Stimulated activated CD4-positive, alpha-beta T cell treated with anti-CD3 and anti-CD28 coated beads, Interleukin-15, amount 100 ng/mL, for 48 hours (primary cell): ENCODE measurements at places on chromosomes 7 and 10.

- DNase-seq, result no peak
These were observed 132.1 kb downstream of the KLF6 start for GRCh38 chr10:3652886-3653285.

GRCh38 chr7:52555805-52556204, 479.6 kb upstream of the POM121L12 start:
- DNase-seq, result no peak

- no peak for DNase-seq
These were observed 545.3 kb downstream of the LRMDA start for GRCh38 chr10:75976681-75977080.

DNA sequence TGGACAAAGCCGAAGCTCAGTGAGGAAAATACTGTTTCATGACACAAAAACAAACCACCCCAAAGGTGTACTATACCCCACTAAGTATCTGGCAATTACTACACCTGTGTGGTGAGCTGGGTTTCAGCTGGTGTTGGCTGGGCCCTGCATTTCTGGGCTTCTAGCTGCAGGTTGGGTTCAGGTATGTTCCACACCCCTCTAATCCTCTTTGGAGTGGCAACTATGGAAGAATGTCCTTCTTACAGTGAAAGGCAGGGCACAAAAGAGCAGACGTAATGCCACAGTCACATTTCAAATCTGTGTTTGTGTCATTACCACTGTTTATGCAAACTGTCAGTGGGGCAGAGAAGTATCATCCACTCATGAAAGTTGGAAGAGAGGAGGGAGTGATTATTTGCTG, 201.5 kb upstream of the FZD1 start:
- no peak for DNase-seq

GRCh38 chr7:106737202-106737562, 76.2 kb upstream of the CCDC71L start:
- no peak for DNase-seq

DNA sequence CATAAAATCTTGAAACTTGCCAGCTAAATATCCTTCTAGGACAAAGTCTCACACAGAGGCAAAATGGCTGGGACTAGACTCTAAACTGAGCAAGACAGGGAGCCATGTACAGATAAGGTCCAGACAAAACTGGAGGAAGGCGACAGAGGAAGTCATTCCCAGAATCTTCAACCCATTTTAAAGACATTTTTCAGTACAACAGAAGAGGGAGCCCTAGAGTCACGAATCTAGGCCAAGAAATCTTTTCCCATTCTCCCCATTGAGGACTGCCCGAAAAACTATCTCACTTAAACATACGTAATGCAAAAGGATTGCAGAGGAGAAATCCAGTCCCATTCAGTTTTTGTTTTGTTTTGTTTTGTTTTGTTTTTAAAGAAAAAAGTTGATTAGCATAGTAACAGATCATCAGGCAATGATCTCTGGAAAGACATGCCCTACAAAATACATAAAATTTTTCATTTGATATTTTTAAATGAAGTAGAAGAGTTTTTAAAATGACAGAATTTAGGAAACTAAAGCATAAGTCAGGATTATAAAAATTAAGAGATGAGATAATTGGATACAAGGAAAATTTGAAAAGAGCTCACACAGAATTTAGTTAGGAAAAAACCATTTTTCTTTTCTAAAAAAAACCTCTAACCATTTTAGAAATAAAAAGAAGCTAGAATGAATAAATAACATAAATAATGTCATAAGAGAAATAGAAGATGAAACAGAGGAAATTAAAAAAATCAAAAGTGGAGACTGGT, 16.9 kb upstream of the PRF1 start:
- DNase-seq, result no peak

- no peak for DNase-seq
These were observed 10.2 kb downstream of the EN2 start for GRCh38 chr7:155467846-155468784.

GRCh38 chr10:120075349-120075748, 182.8 kb downstream of the SEC23IP start:
- DNase-seq, result no peak

GRCh38 chr10:77560471-77560870, 77.1 kb downstream of the KCNMA1 start:
- DNase-seq, result no peak

DNA sequence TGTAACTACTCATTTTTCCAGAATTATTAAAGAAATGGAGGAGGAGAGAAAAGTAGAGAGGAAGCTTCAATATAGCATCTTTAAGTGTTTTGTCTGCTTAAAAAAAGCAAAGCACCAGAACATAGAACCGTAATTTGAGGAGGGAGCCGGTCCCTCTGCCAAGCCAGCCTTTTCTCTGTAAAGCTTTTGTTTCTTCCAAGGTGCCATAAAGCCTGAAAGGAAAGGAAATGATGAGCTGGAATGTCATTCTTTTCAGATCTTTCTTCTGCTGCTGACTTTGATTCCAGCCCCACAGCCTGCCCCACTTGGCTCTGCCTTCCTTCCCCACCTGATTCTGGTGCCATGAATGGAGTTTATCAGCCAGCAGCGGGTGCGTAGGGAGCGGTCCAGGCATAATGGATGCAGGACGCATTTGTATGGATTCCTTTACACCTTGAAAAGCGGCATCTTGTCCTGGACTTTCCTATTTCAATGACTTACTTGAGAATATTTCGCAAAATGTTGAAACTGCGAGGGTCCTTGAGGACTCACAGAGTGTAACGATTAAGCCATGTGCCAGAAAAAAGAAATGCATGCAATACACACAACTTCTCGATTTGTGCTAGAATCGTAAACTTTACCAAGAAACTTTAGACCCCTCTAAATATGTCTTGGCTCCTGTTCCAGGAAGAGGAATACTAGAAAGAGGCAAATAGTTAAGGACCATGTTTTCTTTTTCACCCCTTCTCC, 569.5 kb upstream of the MGMT start:
- no peak for DNase-seq

GRCh38 chr7:83289419-83289993, 126.8 kb upstream of the PCLO start:
- no peak for DNase-seq

- no peak for DNase-seq
These were observed 71.4 kb downstream of the INSIG1 start for GRCh38 chr7:155368894-155369600.

DNA sequence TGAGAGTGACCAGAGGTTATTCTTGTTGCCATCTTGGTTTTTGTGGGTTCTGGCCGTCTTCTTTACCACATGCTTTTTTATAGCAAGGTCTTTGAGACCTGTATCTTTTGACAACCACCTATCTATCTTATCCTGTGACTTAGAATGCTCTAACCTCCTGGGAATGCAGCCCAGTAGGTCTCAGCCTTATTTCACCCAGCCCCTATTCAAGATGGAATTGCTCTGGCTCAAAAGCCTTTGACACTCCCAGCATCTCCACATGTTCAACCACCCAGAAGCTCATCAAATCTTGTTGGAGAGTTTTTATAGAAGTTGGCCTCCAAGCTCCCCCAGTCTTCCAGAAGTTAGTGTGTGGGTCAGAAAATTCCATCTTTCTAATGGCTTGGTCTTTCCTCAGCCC, 464.3 kb upstream of the NRP1 start:
- no peak for DNase-seq

- DNase-seq, result no peak
These were observed 25.1 kb downstream of the CUL1 start for GRCh38 chr7:148723846-148724245.

- no peak for DNase-seq
These were observed 51.5 kb downstream of the PIP4K2A start for GRCh38 chr10:22662733-22663330.

DNA sequence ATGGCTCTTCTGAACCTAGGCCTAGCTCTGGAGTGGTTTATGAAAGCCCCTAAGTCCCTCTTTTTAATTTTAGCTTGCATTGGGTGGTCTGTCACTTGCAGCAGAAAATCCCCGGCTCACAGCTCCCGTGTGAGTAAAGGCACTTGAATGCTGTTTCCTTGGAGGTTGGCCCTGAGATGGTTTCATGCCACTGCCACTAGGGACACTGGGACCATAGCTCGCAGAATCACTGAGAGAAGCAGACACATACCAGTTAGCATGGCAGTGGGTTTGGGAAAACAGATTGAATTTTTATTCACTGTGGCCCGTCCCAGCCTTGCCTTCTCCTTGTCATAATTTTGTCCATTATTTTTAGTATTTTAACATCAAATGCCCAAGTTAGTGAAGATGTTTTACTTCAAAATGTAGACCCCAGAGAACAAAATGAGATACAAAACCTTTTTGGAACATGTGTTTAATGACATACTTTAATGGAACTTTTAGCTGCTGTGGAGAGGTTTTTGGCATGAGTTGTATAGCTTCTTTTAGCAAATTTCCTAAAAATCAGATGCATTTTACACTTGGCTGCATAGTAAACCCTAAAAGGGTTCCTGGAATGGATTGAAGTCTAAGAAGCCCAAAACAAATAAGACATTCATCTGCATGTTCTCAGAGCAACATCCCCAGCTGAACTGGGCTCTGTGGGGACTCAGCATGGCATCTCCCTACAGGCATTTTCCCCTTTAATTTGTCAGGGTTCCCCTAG, 259.7 kb upstream of the PITRM1 start:
- no peak for DNase-seq

DNA sequence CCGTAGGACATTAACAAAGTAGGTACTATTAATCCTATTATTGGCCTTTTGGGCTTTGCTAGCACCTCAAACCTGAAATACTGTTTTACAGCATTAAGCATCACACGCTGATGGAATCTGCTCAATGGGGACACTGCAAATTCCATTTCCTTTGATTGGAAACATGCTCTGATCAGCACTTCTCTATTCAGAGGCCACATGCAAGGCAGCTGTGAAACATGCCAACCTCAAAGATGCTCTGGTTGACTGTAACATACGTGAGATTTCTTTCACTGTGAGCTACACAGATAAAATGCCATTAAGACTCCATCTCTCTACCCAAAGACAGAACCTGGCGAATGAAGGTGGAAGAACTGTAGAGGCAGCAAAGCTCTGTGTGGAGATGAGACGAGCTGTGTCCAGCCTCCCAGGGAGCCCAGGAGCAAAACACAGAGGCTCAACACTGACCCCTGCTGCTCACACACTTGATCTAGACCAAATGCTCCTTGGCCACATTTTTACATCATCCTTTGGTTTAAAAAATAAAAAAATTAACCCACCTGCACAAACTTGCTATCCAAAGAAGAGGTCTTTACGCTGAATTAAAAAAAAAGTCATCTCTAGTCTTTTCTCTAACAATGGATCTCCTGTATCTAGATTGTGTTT, 8.0 kb downstream of the RSU1 start:
- peak; percentile 43 for DNase-seq

DNA sequence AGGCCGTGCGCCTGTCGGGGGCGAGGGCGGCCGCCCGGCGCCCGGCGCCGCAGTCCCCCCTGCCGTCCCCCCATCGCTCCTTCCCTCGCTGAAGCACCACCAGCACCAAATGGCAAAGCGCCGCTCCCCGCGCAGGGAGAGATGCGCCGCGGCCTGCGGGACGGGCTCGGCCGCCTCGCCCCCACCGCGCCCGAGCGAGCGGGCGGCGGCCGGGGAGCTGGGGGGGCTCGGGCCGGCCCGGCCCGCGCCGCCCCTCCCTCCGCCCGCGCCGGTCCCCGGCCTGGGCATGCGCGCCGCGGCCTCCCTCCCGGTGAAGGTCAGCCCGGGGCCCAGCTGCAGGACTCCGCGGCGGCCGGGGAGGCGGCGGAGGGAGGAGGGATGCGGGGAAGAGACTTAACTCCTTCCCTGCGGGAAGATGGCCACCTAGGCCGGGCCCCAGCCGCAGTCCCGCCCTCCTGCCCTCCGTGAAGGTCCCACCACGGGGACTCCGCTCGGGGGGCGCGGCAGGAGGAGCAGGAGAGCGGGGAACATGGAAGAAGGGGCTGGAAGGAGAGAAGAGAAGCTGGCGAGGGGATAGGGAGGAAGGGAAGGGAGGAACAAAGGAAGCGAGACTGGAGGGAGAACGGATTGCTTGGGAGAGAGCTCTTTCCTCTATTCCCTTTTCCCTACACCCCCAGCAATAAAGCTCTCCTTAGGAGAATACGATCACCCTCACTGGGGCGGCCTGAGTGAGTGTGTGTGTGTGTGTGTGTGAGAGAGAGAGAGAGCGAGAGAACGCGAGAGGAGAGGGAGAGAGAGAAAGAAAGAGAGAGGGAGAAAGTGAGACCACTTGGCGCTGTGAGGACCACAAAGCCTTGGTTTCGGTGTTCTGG, 3.4 kb upstream of the SMARCD3 start:
- no peak for DNase-seq

- DNase-seq, result no peak
These were observed 114.3 kb upstream of the YAE1 start for GRCh38 chr7:39451901-39452300.
